ENCODE measurements at places on chromosomes 5 and 9.
A peak's percentile ranks its signal among the peaks of the same experiment; 100 is the strongest.

DNA sequence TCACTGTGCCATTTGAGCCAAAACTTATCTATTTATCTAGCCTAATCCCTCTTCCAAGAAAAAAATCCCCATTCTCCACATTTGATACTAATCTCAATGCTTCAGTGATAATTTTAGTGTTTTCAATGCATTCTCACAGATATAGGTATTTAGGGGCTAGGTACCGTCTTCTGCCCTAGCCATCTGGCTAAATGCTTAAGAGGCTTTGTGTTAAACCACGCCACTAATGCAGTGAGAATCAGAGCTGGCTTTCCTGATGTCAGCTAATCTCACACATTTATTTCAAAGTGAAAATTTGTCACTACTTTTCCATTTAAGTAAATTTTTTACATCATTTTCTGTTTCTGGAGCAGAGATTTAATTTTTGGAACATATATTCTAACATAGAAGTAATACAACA, 479.7 kb downstream of the MAN2A1 start:
- DNase-seq: no peak

DNA sequence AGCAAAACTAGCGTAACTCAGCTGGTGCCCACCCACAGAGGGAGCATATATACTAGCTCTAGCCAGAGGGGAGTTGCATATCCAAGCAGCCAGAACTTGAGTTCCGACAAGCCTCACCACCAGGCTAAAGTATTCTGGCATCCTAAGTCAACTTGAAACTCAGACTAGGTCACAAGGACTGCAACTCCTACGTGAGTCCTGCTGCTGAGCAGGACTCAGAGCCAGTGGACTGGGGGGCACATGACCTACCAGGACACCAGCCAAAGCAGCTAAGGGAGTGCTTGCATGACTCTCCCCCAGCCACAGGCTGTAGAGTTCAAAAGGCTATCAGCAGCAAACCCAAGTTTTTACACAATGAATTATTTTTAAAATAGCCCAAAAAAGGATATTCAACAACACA, 26.1 kb downstream of the SPDL1 start:
- DNase-seq: no peak

GRCh38 chr9:1300941-1301340, 250.8 kb downstream of the DMRT2 start:
- no peak for DNase-seq

- DNase-seq: no peak
These were observed 172.7 kb upstream of the RFX3 start for GRCh38 chr9:3698531-3698930.

DNA sequence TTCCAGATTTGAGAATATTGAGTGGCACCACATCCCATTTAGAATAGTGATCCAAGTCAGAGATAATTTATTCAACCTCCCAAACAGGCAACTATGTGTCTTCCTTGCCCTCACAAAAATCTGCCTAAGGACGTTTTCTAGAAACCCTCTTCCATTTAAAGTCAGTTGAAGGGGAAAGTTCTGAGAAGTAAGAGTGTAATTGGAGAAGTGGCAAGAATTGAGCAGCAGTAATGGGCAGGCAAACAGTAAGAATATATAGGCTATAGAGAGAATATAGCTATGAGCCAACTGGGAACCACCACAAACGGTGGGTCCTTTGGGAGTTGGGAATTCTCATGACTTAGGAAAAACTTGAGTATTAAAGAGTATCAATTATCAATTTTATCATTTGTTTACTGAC, 31.1 kb upstream of the CETN3 start:
- DNase-seq: no peak

- DNase-seq: no peak
These were observed 28.5 kb upstream of the CETN3 start for GRCh38 chr5:90438100-90438499.

DNA sequence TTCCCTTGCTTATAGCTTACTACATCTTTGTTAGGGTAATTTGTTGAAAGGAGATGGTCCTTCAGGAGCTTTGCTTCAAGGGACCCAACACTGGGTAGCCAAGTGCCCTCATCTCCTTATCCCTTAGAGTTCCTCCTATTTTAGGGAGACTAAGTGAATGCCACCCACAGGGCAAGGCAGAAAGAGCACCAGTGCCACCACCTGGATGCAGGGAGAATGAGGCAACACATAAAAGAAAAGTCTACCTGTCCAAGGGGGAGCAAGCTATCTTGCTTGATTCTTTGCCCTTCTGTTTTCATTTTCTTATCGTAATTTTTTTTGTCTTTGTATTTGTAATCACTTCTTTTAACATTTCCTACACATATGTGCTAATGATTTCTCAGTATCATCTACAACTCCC, 205.5 kb downstream of the NPR3 start:
- peak; percentile 9 for DNase-seq

DNA sequence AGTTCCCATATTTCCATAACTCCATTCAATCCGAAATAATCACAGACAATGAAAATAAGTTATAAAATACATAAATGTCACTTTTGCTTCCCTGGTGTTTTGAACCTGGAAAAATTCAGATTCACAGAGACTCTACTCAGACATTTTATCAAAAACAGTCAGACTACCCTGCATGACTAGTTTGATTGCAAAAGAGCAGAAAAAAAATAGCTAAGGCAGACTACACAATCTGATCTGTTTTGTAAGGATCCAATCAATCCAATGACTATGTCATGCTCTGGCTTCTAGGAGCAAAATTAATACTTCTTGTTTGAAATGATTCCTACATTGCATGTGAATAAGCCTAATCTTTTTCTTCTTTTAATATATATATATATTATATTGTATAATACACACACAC, 1262.6 kb downstream of the EFNA5 start:
- DNase-seq: no peak

Measured in smooth muscle cell of the brain vasculature (primary cell).